Activated CD8-positive, alpha-beta memory T cell treated with anti-CD3 and anti-CD28 coated beads for 1 hour (primary cell): ENCODE measurements at places on chromosomes 2 and 18.

GRCh38 chr2:3823748-3824147 lies 120.4 kb downstream of the DCDC2C start:
- no peak for DNase-seq

DNA sequence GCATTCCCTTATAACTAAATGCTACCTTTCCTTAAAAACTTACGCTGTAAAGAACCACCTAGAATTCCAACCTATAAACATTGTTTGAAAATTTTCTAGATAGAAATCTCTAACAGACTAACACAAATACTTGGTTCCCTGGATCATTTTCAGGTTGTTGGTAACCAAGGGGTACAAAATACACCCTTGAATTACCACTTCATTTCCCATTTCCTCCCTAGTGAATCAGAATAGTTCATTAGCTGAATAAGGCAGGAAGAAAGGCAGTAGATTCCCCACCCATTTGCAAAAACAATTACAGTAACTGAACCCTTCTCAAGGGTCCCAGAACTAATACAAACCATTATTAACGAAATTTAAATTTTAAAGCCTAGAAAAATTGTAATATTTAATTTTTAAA lies 5.5 kb downstream of the MEX3C start:
- no peak for DNase-seq

- DNase-seq = no peak
These were observed 26.6 kb upstream of the RMDN2 start for GRCh38 chr2:37898448-37898847.

GRCh38 chr2:134231301-134231964 lies 22.4 kb upstream of the MGAT5 start:
- no peak for DNase-seq

GRCh38 chr2:240461471-240462072 lies 26.1 kb downstream of the GPC1 start:
- no peak for DNase-seq

- no peak for DNase-seq
These were observed 134.2 kb upstream of the NOL4 start for GRCh38 chr18:34358923-34359322.

DNA sequence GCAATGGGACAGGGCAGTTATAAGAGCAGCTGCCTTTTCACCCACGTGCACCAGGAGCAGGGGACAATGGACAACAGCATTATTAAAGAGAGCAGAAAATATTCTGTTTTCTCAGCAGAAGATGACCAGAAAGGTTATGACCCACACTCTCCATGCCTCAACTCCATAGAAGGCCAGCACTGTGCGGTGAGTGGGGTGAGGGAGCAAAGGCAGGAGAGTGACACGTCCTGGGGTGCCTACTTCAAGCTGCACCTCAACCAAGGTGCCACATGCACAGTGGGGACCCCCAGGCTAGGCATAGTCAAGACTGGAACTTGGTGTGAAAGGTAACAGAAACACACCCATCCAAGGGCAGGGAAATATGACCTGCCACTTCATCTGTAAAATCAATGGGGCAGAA lies 50.4 kb downstream of the POLR1A start:
- DNase-seq = no peak

DNA sequence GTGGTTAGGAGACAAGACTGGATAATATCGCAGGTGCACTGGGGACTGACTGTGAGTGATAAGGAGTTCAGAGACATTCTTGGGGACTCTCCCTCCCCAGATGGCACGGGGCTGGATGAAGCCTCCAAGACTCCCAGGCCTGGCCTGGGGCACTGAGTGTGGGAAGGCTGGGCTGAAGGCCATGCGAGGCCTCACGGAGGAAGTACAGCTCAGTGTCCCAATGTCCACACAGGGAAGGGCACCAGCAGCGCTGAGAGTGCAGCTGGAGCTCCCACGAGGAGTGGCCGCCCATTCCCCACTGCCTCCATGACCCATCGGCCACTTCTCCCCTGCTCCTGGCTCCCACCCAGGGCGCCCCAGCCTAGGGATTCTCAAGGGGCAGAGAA lies 6.5 kb downstream of the MFSD2B start:
- DNase-seq = no peak

GRCh38 chr18:49769047-49769728 lies 44.1 kb downstream of the ACAA2 start:
- DNase-seq = no peak

- no peak for DNase-seq
These were observed 55.5 kb upstream of the ADAM23 start for GRCh38 chr2:206387808-206388207.

- no peak for DNase-seq
These were observed 42.1 kb upstream of the TMEM131 start for GRCh38 chr2:98037666-98038336.

- no peak for DNase-seq
These were observed 224.6 kb downstream of the PHLPP1 start for GRCh38 chr18:62939926-62940325.
